GM23248 (cell line): ENCODE measurements at places on chromosomes 12 and 14. TPM values are rescaled to one million over a fixed set of nuclear protein-coding genes. Genes with fewer than 3 reads are reported as not detected.

DNA sequence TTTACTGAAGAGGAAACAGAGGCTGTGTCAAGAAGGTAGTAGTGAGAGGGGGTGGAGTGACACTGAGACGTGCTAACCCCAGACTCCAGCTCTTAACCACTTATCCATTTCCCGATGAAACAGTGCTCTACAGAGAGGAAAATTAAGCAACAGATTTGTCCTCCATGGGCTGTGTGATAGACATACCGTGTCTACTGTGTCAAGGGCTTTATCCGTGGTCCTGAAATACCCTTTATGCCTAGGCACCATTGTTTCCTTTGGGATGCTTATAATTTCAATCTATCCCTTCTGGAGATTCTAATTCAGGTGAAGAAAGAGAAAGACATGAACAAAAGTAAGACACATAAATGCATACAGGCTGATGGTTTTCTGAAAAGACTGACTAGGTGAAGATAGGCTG lies 71.7 kb downstream of the CMKLR1 start:
- no peak for DNase-seq

DNA sequence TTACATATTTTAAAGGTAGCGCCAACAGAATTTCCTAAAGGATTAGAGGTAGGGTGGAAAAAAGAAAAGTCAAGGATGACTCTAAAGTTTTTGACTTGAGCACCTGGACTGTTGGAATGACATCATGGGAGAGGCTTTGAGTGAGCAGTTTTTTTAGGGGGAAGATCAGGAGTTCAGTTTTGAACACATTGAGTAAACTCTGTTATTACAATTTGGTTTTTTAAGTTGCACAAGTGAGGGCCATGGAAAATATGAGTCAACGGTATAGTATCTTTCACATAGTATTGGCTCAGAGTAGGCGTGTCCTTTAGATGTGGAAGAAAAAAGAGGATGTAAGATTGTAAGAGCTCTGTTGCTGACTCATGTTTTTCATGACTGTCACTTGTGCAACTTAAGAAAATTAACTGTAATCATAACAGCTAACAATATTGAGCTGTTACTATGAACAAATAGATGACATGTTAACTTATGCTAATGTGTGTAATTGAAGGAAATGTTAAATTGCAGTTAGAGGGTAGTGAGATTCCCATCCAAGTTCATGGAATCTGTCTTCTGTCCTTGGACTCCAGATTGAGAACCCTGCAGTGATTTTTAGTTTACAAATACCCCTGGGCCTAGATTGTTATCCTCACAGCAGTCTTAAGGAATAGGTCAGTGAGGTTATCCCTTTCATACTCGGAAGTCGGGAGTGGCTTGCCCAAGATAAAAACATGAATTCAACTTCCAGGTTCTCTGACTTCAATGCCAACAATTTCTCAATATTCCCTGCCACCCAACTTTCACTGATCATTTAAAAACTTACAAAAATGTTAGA lies 48.2 kb upstream of the ATP2B1 start:
- peak; percentile 100 for DNase-seq

The AMN gene
- total RNA-seq: not detected in 2 replicates

The DBX2 gene
- total RNA-seq: not detected in 2 replicates

DNA sequence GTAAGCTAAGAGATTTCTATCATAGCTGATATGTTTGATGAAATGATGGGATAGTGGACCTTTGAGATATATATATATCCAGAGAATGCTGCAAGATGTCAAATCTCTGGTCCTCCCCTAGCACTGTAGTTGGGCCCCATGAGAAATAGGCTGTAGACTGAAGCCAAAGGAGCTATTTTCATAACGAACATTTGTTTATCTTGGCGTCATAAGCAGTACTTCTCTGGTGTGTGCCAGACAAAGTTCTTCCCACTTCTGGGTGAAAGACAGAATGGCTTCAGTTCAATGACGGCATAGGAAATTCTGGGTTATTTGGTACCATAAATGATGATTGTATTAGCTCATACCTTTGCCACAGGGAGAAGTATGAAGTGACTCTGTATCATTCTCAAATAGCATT lies 534.3 kb downstream of the SOX5 start:
- DNase-seq: no peak

DNA sequence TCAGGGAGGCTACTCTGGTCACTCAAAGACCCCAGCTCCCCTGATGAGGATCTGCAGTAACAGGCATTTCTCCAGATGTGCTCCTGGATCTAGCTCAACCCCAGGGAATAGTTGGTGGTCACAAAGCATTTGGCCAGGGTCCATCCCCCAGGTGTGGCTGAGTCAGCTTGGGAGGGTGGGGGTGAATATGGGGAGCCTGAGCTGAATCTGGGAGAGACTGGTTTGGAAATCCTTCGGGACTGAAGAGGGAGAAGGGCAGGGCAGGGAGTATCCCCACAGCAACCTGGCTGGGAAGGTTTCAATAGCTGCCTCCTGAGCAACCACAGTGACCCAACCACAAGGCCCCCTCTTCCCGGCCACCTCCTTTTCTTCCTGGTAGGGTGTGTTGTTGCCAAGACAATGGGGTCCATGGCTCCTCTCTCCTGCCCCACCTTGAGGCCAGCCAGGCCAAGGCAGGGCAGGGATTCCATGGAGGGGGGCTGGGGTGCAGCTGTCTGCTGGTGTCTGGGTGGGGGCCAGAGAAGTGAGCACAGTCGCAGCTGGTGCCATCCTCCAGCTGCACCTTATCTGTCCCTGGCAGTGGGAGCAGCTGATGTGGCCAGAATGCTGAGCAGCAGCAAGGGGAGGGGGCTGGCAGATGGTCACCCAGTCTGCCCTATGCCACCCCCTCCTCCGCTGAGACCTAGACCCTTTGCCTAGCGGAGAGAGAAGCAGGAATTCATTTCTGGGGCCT lies 5.5 kb downstream of the ASIC1 start:
- no peak for DNase-seq

DNA sequence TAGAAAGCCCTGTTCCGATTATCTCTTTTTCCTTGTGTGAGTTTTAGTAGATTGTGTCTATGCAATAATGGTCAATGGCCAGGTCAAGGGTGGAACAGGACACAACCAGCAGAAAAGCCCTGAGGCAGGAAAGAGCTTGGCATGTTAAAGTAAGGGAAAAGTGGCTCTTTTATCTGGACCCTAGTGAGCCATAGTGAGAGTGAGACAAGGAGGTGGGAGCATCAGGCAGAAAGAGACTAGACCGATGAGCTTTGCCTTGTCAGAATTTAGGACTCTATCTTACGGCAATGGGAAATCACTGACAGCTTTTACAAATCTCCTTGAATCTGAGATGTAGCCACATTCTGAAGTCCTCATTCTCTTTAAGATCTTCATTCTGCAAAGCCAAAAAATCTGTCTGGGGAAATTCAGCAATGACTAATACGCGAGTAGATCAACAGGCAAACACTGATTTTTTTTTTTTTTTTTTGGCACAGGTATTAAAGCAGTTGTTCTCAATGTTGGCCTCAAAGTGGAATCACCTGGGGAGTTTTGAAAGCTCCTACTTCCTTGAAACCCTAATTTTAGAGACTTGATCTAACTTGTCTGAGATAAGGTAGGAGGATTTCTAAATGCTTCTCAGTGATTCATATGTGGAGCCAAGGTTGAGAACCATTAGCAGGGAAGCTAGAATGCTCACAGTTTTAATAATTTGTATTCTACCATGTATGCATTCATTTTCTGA lies 33.9 kb downstream of the TMEM19 start:
- DNase-seq: peak; percentile 7

The ETV6 gene
- total RNA-seq: 5.3 and 10.4 TPM in 2 replicates

The TEX22 gene
- 0.13 and 0.43 TPM in 2 replicates for total RNA-seq

The MANSC4 gene
- not detected in 2 replicates for total RNA-seq

GRCh38 chr14:89947344-89947743 lies 7.2 kb downstream of the EFCAB11 start:
- DNase-seq: no peak

The RPL10L gene
- not detected in 2 replicates for total RNA-seq

DNA sequence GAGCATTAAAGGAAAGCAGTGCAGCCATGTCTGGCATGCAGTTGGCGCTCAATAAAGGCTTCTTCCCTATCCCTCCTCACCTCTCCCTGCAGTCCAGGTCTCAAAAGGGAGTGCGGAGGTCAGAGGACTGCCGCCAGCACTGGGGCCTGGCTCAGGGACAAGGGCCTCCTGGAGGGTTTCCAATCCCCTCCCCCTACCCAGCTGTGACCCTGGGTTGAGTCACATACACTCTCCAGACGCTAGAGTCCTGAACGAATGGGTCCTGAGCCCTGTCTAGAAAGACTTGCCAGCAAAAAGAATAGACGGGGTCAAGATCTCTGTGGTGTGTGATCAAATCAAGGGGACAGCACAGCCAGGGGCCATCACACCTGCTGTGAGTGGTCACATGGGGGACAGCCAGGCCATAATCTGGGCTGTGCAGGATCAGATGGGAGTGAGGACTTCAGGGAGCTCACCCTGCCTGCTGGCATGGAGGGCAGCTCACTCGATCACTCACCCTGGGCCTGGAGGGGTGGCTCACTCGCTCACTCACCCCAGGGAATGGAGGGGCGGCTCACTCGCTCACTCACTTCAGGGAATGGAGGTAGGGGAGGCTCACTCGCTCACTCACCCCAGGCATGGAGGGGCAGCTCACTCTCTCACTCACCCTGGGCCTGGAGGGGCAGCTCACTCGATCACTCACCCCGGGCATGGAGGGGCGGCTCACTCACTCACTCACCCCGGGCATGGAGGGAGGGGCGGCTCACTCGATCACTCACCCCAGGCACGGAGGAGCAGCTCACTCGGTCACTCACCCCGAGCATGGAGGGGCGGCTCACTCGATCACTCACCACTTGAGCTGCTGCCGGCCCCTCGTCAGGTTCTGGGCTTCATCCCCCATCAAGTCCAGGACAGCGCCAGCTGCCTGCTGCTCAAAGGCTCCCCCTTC lies 12.8 kb downstream of the CFAP73 start:
- DNase-seq: peak; percentile 28

DNA sequence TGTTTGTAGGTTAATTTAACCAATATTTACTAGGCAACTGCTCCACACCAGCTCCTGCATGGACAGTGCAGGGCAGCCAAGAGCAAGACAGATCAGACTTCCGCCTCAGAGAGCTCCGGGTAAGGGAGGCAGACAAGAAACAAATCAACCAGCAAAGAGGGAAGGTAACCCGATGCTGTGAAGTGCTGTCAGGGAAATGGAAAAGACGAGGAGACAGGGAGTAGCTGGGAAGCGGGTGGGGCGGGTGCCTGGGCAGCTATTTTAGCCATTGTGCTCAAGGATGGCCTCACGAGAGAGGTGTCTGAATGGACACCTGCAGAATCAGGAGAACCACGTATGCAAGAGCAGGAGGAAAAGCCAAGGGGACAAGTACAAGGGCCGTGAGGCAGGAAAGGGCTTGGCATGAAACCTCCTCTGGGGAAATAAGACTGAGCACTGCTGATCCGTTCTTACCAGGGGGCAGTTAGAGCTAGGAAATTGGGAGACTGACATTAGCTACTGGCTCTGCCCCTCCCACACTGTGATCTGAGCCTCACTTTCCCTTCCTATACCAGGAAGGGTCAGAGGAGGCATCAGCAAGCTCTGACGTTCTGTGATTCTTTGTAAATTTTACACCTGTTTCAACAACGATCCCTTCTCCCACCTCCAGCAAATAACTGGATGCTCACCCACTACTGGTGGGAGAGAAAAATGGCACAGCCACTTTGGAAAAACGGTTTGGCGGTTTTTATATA lies 6.5 kb upstream of the TMEM119 start:
- DNase-seq: no peak

The GPR135 gene
- 2.6 and 5.8 TPM in 2 replicates for total RNA-seq

- no peak for DNase-seq
Measured at GRCh38 chr14:74380172-74380571, 31.9 kb downstream of the VRTN start.

DNA sequence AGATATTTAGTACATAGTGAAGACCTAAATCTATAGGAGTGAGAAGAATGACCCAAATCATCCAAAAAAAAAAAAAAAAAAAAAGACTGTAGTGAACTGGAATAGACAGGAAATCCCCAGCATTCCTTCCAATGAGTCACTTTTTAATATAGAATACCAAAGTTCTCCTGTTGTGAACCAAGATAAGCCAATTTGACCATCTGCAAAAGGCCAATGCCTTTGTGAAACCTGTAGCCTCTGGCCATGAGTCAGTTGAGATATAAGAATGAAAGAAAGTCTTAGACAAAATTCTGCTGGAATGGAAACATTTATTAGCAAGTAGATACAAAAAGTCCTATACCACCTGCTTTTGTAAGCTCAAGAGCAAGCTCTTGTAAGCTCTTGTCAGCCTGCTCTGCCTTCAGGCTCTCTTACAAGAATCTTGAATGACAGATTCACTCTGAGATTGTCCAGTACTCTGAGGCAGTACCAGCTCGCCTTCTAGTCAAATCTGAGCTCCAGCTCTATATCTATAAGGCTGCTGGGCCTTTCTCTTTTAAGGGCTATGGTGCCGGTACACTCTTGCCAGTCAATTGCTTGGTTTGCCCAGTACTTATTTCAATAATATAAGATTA lies 243.0 kb upstream of the TMTC1 start:
- peak; percentile 52 for DNase-seq

GRCh38 chr12:19369691-19370148 lies 69.6 kb upstream of the AEBP2 start:
- DNase-seq: peak; percentile 70

GRCh38 chr14:104387022-104388010 lies 192.2 kb upstream of the C14orf180 start:
- DNase-seq: no peak

The CLBA1 gene
- total RNA-seq: 10.4 and 13.5 TPM in 2 replicates

The SCN8A gene
- total RNA-seq: 12.9 and 13.8 TPM in 2 replicates

The PSEN1 gene
- total RNA-seq: 49.5 and 81.9 TPM in 2 replicates

The RBM19 gene
- 13.3 and 17.1 TPM in 2 replicates for total RNA-seq

The KRT79 gene
- not detected in 2 replicates for total RNA-seq

The MYH6 gene
- total RNA-seq: not detected in 2 replicates

GRCh38 chr12:32010631-32011336 lies 51.6 kb downstream of the RESF1 start:
- DNase-seq: no peak

GRCh38 chr12:116382686-116383530 lies 105.4 kb upstream of the MED13L start:
- peak; percentile 100 for DNase-seq

DNA sequence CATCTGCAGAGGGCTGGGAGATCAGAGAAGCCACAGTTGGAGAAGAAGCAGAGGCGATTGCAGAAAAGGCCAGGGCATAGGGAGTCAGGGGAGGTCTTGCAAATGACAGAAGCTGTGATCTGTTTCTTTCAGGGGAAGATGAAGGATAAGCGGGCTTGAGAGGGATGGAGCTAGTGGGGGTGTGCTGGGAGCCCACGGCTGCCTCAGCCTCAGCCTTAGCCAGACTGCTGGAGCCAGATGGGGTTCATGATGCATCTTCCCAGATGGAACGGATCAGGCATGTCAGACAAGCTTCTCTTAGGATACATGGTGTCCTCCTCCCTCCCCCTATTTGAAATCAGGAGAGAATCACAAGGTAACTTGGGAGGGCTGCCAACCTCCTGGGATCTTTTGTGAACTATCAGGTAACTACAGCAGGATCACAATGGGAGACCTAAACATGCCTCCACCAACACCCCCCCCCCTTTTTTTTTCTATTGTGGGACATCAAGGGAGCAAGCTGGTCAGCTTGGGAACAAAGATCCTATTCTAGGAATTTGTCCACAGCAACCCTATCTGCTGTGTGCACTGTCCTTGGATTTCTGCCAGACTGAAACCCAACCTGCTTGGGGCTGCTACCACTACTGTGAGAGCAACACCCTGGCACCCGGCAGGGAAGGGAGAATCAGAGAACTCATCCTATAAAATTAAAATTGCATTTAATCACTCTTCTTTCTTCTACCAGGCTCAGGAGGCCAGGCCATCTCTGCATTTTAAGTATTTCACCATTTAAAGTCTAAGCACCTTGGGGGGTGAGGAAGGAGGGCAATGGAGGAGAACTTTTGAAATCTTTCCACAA lies 10.7 kb upstream of the ATP2A2 start:
- peak; percentile 81 for DNase-seq
